Activated T-helper 17 cell treated with anti-CD3 and anti-CD28 coated beads, Interleukin-2, amount 50 U/mL, for 72 hours (primary cell): ENCODE measurements at places on chromosomes 13 and 19. TPM values are rescaled to one million over a fixed set of nuclear protein-coding genes. Genes with fewer than 3 reads are reported as not detected.

The KIR3DL1 gene
- not detected for total RNA-seq

The SMIM44 gene
- total RNA-seq = not detected

DNA sequence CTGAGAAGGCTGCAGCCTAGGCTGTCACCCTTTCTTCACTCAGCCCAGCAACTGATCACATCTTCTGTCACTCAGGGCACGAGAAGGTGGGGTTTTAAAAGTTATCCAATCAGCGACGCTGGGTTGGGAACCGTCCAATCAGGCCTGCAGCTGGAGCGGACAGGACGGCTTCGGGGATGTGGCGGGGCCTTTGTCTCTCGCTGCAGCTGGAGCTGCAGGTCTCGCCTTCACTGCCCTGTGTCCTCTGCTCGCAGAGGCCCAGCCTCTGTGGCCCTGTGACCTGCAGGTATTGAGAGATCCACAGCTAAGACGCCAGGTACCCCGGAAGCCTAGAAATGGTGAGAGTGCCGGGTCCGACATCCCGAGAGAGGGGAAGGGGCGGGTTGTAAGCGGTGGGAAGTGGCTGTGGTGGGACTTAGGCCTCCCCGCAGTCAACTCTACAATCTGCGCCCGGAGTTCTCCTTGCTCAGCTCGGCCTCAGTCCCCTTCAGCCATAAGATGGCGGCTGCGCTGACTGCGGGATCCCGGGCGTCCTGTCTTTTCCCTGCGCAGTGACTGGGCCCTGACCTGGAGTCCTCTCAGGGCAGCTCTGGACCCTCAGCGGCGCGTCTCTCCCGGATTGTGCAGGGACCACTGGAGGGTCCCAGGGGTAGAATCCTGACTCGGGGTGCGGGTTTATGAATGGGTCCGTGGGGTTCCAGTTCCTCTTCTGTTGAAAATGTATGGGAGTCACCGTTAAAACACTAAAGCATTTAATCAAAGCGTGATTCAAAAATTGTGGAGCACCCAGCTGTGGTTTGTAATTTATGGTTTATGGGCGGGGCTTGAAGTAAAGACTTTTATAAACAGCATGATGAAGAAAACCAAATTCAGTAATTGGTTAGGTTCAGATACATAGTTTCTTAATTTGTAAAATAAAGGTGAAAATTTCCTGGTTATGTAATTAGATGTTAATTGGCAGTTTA lies at the start of gene ZNF714:
Gene ZNF714 (plus strand): TSS at position 193 of the 965 bp plus-strand sequence. CDS start 16,066 bp downstream, outside the sequence.
- peak; percentile 98 for ATAC-seq

GRCh38 chr13:75762076-75762937 lies 126.2 kb downstream of the LMO7 start:
- peak; percentile 88 for ATAC-seq

The FUT2 gene
- not detected for total RNA-seq

DNA sequence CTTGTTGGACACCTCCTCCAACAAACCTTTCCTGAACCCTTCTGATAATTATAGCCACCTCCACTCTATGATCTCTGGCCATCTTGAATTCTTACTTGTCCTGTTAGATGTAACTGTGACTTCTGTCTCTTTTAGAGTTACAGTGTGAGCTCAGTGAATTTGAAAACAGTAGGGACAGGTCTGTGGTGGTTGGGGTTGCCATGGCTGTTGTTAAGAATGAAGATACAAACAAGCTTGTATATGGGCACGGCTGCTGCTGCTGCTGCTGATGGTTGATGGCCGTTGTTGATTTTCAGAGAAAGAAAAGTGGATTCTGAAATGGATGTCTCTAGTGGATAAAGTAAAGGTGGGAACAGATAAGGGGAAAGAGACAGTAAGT lies 101.5 kb downstream of the STARD13 start:
- no peak for ATAC-seq

The ZNF714 gene
- 26.3 TPM for total RNA-seq

The LILRB2 gene
- total RNA-seq = not detected

GRCh38 chr19:15488489-15489226 lies 9.4 kb upstream of the PGLYRP2 start:
- no peak for ATAC-seq

The CYP4F3 gene
- 0.95 TPM for total RNA-seq

DNA sequence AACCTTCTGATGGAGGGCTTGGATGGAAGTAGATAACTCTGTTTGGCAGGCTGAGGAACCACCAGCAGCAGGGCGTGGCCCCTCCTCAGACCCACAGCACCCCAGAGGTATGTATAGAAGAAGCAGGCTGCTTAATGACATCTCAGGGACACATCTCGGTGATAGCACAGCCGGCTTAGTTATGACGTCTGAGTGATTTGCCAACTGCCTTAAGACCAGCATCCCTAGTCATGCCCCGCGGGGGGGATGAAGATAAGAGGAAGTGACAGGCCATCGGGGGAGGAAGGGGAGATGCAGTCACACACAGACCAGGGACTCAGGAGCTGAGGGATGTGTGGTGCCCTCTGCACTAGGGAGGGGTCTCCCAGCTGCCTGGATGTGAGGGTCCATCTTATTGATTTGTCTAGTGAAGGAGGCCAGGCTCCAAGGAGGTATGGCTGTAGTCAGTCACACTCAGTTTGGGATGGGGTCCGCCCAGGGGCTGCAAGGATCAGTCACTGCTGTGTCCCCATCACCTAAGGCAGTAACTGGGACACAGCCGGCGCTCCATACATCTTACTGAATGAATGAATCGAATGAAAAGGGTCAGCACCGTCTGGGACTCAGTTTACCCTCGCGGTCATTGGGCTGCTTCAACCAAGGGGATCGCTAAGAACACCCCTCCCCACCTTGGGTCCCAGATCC lies 19.2 kb upstream of the ERCC1 start:
- peak; percentile 14 for ATAC-seq

DNA sequence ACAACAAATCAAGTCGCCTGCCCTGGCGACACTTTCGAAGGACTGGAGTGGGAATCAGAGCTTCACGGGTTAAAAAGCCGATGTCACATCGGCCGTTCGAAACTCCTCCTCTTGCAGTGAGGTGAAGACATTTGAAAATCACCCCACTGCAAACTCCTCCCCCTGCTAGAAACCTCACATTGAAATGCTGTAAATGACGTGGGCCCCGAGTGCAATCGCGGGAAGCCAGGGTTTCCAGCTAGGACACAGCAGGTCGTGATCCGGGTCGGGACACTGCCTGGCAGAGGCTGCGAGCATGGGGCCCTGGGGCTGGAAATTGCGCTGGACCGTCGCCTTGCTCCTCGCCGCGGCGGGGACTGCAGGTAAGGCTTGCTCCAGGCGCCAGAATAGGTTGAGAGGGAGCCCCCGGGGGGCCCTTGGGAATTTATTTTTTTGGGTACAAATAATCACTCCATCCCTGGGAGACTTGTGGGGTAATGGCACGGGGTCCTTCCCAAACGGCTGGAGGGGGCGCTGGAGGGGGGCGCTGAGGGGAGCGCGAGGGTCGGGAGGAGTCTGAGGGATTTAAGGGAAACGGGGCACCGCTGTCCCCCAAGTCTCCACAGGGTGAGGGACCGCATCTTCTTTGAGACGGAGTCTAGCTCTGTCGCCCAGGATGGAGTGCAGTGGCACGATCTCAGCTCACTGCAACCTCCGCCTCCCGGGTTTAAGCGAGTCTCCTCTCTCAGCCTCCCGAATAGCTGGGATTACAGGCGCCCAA lies at the start of gene LDLR:
Gene LDLR (plus strand): TSS at position 210 of the 760 bp plus-strand sequence. CDS start 86 bp downstream, at position 296.
- peak; percentile 44 for ATAC-seq

GRCh38 chr13:21133077-21133476 lies 43.3 kb downstream of the SKA3 start:
- ATAC-seq = no peak

GRCh38 chr13:24038841-24039330 lies 121.6 kb upstream of the SPATA13 start:
- no peak for ATAC-seq

DNA sequence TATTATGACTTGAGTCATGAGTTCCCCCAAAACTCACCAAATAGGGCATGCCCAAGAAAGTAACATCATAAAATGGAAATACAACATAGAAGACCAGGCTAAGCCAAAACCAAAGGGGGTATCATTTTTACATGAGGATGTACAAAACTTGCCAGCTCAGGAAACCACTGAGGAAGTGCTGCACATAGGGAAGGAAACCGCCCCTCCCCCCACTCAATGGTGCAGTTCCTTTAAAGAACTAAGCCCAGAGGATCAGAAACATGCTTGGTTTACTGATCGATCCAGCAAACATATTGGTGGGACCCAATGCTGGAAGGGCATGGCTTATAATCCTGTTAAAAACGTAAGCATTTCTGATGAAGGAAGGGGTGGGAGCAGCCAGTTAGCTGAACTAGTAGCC lies 4.2 kb upstream of the ZNF486 start:
- ATAC-seq = no peak

The ZNF433 gene
- not detected for total RNA-seq

DNA sequence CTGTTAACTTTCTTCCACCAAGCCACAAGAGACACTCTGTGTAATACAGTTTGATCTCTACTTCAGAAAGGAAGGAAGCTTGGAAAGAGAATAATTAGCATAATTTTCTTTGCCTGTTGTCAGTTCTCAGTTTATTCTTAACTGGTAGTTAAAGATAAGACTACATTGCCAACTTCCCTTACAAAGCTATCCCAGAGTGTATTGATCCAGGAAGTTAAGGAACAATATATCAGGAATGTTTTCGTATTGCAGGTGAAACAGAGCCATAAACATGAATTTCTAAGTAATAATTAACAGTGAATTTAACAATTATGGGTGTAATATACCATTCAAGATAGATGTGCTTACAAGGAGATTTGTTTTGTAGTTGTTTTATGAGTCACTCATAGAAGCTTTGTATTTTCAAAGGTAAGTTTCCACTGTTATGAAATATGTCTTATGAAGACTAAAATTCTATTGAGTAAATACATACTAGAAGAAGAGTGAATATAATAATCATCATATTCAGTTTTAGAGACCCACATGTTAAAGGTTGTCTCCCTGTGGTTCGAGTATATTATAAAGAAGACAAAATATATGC lies 88.4 kb upstream of the KLF5 start:
- ATAC-seq = no peak

DNA sequence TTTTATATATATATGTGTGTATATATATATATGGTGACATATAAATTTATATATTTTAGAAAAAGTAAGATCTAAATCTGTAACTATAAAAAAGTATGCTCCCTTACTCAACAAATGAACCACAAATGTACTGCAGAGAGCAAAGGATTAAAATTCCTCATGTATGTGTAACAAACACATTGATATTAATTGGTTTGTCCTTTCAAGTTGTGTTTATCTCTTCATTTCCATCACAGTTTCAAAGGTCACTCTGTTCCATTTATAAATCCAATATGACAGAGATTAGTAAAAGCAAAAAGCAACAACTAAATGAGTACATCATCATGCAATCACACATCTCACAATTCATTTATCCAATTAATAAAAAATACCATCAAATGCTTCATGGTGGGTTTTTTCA lies 247.9 kb downstream of the DACH1 start:
- no peak for ATAC-seq

DNA sequence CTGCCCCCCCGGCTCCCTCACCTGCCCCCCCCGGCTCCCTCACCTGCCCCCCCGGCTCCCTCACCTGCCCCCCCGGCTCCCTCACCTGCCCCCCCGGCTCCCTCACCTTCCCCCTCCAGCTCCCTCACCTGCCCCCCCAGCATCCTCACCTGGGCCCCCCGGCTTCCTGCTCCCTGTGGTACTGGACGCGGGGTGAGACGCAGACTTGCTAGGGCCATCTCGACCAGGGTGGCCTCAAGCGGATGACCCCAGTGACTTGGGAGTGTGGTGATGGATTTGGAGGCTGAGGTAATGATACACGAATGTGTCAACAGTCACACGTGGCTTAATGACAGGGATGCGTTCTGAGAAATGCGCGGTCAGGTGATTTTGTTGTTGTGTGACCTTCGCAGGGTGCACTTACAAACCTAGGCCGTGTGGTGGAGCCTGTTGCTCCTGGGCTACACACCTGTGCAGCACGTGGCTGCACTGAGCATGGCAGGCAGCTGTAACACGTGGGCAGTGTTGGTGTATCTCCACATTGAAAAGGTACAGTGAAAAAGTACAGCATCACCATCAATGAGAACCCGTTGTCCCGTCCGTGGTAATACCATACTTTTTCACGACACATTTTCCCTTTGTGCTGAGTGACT lies 197.8 kb downstream of the TEX29 start:
- ATAC-seq = no peak

- ATAC-seq = peak; percentile 90
Observed at GRCh38 chr19:45681391-45682015, 10.2 kb downstream of the SNRPD2 start.

DNA sequence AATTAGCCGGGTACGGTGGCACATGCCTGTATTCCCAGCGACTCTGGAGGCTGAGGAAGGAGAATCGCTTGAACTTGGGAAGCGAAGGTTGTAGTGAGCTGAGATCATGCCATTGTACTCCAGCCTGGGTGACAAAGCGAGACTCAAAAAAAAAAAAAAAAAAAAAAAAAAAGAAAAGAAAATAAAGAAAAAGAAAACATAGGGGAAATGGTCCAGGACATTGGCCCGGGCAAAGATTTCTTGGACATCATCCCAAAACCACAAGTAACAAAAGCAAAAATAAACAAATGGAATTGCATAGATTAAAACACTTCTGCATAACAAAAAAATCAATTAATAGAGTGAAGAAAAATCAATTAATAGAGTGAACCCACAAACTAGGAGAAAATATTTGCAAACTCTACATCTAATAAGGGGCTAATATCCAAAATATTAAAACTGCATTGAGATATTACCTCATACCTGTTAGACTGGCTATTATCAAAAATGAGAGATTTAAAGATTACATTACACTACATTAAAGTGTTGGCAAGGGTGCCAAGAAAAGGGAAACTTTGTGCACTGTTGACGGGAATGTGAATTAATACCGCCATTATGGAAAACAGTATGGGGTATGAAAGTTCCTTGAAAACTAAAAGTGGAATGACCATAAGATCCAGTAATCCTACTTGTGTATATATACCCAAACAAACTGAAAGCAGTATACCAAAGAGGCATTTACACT lies 18.5 kb upstream of the ABCC4 start:
- no peak for ATAC-seq

The ZNF793 gene
- total RNA-seq = 3.2 TPM

The ZNF320 gene
- 9.4 TPM for total RNA-seq

- ATAC-seq = no peak
Observed at GRCh38 chr13:73704587-73704986, 429.6 kb downstream of the KLF12 start.

GRCh38 chr13:99989276-99990125 lies 7.9 kb downstream of the ZIC2 start:
- ATAC-seq = no peak

DNA sequence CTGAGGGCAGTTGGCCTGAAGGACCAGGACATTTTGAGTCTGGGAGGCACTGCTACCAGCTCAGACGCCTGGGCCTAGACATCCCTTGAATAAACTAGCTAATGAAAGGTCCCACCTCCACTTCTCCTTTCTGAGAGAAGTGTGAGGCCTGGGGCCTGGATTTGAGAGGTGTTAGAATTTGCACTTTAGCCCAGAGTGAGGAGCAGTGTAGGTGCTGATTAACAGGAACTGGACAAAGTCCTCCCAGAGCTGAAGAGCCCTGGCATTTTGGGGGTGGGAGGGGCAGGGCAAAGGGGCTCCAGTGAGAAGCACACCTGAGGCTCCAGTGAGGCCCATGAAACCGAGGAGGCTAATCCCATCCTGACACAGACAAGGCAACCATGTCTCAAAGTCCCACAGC lies 15.2 kb upstream of the SLC1A5 start:
- no peak for ATAC-seq

The ALKBH6 gene
- total RNA-seq = 39.1 TPM
